ENCODE measurements at places on chromosomes 2 and 18.

DNA sequence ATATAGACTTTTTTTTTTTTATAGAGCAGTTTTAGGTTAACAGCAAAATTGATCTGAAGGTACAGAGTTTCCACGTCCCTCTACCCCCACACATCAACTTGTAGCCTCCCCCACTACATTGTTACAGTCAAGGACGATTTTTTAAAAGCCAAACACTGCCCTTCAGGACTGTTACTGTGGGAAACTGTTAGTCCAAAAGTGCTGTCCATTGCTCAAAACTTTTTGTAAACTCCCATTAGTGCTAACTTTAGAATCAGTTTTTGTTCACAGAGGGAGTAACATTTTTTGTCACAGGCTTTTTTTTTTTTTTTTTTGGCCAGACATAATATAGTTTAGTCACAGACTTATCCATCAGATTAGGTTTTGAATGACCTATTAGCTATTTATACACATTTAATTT is 24.1 kb downstream of the ELP2 start:
- no peak for DNase-seq

GRCh38 chr2:229388731-229389130 is 117.6 kb upstream of the PID1 start:
- no peak for DNase-seq

DNA sequence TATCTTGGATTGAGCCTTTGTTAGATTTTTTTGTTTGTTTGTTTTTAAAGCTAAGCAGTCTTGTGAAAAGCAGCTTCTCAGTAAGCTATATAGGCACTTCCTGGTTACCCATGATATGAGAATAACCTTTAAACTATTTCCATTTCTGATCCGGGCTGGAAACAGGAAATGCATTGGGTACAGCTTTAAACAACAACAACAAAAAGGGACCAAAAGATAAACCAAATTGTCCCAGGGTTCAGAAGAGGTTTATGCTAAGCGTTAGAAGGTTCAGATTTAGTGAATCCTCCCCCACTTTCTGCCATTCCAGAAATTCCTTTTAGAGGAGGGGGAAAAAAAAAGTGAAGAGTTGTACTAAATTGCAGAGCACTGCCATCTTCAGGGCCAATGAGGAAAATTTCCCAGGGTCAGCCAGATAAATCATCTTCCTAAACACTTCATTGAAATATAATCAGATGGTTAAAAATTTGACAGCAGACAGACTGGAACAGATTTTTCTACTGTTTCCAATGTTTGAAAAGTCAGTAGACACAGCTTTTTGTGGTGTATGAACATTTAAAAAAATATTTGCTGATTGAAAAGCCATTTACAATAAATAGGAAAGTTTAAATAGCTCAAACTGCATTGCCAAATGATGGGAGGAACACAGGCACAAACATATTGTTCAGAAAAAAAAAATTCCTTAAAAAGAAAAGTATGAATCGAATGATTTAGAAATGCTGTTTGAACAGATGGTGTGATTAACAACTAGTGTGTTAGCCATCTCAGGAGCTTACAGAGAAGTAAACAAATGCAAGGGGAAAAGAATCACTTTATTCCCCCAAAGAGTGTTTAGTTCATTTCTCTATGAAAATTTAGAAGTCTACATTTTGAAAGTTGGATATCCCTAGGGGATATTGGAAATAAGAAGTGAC is 189.9 kb upstream of the TANK start:
- DNase-seq: no peak

GRCh38 chr2:144389151-144389929 is 130.6 kb downstream of the ZEB2 start:
- DNase-seq: no peak

DNA sequence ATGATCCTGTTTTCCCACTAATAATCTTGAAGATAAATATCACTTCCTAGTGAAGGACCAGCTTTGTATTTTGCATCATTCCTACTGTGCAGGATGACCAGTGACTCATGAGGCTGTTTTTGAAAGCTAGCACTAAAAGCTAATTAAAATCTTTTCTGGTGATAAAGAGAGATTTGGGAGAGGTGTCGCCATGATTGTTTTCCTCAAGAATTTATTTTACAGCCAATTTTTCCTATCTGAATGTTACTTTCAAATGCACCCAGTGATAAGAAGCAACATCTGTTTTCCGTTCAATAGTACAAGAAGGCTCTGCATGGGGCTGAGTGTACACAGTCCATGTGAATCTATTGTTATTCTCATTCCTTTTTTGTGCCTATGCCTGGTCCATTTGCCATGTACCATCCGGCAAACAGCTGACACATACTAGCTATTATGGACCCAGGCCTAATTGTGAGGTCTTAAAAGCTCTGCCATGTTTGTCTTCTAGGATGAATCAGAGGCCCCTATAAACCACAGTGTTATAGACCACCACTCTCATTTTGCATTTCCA is 28.4 kb downstream of the MEIS1 start:
- no peak for DNase-seq

DNA sequence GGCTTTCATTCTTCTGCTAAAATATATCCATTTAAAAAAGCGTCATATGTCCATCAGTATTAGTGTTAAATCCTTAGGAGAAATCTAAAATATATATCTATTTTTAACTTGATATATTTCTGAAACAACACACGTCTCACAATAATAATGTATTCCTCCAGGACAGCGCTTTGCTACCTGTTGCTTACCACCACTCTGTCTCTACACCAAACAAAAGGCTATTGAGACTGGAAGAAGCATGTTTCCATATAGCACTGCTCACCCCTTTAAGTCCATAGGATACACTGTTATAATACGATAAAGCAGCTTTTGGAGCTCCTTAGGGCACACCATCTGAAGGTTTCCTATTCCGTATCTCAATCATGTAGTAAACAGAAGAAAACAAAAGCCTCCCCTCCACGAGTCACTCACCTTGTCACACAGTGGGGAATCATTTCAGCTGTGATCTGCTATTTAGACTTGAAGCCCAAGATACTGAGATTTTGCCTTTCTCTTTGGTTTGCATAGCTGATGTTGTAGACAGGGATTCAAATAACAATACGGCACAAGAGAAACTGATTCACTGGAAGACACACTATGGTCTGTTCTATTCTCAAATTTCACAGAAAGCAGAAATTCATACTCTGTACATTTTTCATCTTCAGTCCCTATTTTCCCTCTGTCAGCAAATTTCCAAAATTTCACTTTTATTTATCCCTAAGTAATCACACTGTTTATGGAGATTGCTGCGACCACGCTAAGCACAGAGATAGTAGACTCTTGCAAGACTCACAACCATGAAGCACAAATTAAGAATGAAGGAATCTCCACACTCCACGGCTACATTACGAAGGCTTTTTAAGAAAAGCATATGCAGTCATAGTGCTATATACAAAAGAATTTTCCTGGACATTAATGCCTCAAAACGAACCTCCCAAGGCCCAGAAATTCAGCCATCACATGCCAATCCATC is 187.1 kb downstream of the TCF4 start:
- DNase-seq: no peak

DNA sequence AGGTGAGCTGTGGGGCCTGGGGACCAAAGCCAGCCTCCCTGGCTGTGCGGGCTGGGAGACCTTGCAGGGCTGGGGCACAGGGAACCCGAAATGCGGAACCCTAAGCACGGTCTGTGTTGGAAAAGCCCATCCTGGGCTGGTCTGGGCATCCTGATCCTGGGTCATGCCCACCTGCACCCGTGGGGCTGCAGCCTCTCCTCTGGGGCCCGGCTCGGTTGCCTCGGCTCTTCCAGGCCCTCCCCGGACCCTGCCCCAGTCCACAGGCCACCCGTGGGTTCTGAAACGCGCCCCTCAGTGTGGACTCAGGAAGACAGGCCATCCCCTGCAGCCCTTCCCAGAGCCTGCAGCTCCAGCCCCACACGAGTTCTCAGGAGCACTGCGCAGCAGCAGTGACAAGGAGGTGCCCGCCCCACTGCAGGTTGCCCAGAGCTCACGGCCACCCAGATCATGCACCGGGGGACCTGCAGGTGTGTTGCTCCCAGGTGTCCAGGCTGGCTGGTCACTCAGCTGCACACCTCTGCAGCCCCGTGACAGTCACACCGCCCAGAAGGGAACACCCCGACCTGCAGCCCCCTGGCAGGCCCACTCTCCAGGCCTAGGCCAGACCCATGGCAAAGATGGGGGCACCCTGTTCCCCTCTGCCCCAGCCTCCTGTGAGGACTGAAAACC is 12.2 kb upstream of the NFATC1 start:
- no peak for DNase-seq

- no peak for DNase-seq
These were observed 60.9 kb downstream of the HDAC4 start for GRCh38 chr2:239339726-239340601.

Measured in activated T-cell treated with anti-CD3 and anti-CD28 coated beads for 48 hours (primary cell).